Fibroblast of skin of scalp (primary cell): ENCODE measurements at places on chromosomes 4 and X.

- no peak for DNase-seq
Observed at GRCh38 chr4:158046345-158046744, 126.5 kb downstream of the GASK1B start.

DNA sequence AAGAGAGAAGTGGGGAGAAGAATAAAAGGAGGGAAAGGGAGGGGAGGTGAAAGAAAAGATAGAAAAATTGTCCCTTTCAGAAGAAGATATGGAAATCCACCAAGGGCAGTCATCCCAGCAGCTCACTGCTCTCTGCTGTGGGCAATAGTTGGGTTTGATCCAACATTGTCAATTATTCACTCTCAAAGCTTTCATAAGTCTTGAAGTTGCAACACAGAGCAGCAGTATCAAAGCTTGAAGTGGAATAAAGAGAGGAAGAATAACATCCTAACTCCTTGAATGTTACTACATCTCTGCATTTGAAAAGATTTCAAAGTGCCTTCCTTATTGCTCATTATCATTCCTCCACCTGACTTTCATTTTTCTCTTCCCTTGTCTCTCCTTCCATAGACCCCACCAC lies 62.3 kb upstream of the HHIP start:
- DNase-seq: peak; percentile 58

GRCh38 chr4:110198049-110198434 lies 373 bp downstream of the ELOVL6 start:
- DNase-seq: peak; percentile 16

DNA sequence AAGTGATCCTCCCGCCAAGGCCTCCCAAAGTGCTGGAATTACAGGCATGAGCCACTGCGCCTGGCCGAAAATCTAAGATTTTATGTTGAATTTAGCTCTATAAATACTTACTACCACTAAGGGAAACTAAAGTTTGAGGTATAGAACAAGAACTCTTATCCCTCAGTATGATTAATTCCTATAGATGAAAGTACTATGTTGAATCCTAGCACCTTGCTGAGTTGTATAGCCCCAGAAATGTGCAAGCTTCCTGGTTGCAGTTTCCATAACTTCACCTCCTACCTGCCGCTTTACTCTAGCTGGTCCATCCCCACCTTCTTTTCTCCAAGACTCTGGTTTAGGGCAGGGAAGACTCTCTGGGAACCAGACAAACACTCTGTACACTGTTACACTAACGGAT lies 11.8 kb upstream of the TSPAN5 start:
- DNase-seq: no peak

DNA sequence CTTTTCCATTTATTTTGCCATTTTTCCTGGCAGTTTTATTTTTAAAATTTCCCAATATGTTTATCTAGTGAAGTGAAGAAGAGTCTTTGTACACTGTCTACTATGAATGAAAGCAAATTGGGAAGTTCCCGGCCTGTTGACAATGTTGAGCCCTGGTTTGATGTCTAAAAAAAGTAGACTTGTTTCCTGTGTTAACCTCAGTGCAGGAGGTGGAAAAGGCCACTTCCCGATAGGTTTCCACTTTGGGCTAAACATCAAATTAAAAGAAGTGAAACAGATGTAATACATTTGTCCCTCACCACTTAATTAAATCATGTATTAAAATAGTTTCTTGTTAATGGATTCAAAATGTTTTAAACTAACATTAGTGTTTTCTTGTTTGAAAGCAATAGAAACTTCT lies 30.0 kb downstream of the BBS12 start:
- no peak for DNase-seq

GRCh38 chr4:146648461-146648783 lies 9.7 kb downstream of the POU4F2 start:
- DNase-seq: no peak

DNA sequence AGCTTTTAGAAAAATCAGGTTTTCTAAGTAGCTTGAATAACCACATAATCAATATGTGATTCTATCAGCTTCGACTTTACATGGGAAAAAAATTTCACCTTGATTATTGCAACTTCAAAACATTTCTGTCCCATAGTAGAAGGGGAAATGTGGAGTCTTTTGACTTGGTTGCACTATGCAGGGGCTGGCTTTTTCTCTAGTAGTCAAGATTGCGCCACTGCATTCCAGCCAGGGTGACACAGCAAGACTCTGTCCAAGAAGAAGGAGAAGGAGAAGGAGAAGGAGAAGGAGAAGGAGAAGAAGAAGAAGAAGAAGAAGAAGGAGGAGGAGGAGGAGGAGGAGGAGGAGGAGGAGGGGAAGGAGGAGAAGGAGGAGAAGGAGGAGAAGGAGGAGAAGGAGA lies 84.9 kb downstream of the MAML3 start:
- peak; percentile 77 for DNase-seq

DNA sequence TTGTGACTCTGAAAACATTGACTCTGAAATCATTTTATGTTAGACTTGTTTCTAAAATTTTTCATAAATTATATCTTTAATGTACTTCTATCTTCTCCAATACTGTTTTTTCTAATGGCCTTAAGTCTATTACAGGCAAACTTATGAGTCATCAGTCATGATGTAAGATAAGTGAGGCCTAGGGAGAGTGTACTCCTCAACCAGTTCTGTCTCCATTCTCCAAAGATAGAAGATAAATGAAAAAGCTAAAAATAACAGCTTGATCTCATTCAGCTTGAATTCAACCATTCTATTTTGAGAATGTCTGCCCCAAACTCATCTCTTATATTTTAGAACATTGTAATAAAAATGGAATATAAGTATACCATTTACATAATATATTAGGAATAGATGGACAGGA lies 34.5 kb downstream of the STBD1 start:
- DNase-seq: peak; percentile 63

DNA sequence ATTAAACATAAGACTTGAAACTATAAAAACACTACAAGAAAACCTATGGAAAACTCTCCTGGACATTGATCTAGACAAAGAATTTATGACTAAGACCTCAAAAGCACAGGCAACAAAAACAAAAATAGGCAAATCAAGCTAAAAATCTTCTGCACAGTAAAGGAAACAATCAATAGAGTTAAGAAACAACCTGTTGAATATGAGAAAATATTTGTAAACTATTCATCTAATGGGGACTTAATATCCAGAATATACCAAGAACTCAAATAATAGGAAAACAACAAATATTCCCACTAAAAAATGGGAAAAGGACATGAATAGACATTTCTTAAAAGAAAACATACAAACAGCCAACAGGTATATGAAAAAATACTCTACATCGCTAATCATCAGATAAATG lies 100.4 kb upstream of the PLAC1 start:
- DNase-seq: no peak
